Astrocyte (in vitro differentiated cells and primary cell): ENCODE measurements at places on chromosomes 3 and 15.

DNA sequence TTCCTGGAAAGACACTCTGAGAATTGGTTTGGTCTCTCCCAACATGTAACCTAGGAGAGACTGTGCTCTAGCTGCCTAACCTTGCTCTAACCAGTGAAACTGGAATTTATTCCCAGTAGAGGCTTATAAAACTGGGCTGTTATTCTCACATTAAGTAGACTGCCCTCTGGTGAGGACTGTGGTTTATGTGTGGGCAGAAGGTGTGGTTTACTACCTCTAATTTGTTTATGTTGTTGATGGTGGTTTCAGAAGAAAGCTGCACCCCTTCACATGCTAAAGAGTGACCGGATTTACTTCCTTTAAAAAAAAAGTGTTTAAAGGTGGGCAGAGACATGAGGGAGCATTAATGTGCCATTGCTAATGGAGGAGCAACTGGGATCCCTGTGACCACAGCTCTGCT, 273.2 kb downstream of the MECOM start:
- DNase-seq, result peak; percentile 25

DNA sequence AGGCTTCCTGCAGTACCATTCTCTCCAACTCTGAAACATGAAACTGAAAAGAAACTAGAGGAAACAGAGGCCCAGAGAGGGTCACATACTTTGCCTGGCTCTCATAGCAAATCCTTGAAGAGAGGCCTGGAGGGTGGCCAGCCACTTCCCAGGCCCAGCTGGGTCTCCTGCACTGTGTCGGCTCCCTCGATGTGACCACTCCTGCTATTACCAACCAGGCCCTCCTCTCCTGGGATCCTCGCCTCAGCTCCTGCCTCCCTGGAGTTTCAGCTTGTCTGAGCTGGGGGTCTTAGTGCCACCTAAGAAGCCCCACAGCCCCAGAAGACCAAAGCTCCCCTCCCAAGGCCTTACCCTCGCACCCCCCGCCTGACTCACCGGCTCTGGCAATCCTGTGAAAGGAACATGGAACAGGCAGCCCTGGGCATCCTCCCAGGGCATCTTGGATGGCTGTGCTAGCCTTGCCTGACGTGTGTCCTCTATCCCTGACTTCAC, 4.6 kb downstream of the LOXL1 start:
- peak; percentile 65 for DNase-seq

- DNase-seq, result no peak
Measured at GRCh38 chr15:77577366-77577950, 55.3 kb downstream of the LINGO1 start.

DNA sequence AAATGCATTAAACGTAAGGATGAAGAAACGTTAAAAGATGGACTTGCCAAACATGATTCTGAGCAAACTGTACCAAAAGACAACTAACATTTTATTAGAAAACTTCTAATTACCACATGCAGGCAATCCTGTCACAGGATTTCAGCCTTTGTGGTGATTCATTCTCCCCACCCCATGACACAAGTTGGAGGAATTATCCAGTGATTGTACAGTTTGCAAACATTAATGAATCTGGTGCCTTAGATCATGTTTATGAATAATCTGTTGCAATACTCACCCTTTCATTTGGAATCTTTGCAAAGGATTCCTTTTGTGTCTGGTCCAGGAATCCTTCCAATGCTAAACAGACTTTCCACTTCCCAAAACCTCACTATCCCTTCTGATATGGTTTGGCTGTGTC, 23.3 kb upstream of the ERC2 start:
- no peak for DNase-seq

- DNase-seq, result no peak
Measured at GRCh38 chr3:186189492-186189891, 80.6 kb upstream of the ETV5 start.

DNA sequence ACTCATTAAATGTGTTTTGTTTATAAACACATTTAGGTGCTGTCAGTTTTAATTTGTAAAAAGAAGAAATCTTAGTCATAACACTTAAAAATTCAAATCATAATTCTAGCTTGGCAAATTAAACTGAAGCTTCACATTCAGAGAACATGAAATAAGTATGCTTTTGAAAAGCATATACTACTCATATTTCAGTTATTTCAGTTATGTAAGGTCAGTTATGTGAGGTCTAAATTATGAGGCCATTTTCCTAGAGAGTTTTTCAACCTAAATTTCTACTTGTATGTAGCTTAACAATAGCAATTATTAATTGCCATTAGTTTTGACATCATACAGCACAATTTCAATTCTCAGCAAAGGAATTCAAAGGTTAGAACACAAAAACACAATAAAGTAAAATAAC, 465.0 kb downstream of the PLOD2 start:
- DNase-seq, result no peak

GRCh38 chr3:147370349-147370748, 36.0 kb downstream of the ZIC4 start:
- no peak for DNase-seq
